ENCODE measurements at places on chromosomes 1 and 21. TPM values are rescaled to one million over a fixed set of nuclear protein-coding genes. Genes with fewer than 3 reads are reported as not detected.

GRCh38 chr1:48661726-48662463, 114.8 kb downstream of the BEND5 start:
- DNase-seq: no peak

DNA sequence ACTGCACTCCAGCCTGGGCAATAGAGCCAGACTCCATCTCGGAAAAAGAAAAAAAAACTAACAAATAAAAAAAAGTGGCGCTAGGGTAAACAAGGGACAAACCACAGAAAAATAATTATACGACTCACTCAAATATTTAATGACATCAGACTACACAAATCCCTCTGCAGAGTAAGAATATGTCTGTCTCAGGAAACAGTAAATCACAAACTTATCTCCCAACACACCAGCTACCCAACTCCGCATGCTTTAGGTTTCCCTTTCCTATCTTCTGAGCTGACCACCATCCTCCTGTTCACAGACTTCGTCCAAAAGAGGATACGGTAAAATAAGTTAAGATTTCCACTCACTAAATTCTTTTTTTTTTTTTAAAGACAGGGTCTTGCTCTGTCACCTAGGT, 16.2 kb downstream of the WDR47 start:
- no peak for DNase-seq

DNA sequence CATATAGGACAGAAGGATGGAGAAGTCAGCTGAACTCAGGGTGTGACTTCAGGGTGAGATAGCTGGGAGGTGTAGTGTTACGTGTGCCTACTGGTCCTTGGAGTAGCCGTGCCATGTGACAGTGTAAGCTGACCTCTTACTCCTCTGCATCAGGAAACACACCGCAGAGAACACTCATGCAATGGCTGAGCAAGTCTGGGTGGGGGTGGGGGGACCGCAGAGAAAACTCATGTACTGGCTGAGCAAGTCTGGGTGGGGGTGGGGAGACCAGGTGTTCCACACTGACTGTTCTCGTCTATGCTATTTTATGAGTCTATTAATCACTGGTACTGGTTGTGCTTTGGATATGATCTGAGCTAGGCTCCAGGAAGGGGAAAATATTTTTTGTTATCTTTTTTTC, 233.1 kb downstream of the PAPPA2 start:
- no peak for DNase-seq

The MROH7 gene
- total RNA-seq: 0.12 TPM

The ERRFI1 gene
- 1.2 TPM for total RNA-seq

DNA sequence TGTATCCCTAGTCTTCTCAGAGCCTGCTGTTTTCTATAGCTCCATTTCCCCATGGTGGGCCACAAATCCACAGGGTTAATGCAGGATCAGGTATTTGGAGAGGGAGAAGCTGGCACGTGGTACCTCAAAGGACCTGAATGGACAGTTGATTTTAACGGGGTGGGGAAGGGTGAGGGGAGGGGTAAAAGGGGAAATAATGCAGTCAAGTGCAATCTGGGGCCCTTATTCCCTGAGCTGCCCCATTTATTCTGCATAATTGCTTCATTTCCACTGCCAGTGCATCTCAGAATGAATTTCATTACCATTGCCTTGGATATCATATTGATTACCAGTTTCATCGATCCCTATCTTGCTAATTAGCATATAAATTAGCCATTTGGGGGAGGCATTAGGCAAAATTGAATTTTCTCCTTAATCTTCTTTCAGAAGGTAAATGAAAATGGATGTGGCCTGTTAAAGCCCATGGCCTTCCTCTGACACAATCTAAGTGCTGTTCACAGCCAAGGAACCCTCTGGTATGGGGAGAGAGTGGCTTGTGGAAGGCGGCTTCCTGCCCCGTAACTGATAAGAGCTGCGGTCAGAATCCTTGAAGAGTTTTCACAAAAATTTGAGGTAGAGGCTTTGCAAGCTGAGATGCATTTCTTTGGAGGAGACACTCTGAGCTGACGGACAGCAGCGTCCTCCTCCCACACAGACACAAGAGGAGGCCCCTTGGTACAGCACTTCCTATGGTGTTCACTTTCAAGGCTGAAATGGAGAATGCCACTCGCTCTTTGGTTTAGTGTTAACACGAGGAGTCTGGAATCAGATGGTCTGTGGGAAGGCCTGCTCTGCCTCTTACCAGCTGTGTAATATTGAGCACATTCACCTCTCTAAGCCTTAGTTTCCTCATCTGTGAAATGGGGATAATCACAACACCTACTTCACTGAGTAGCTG, 34.4 kb downstream of the PHC2 start:
- no peak for DNase-seq

The CACHD1 gene
- 3.3 TPM for total RNA-seq

The LYPLAL1 gene
- 25.8 TPM for total RNA-seq

DNA sequence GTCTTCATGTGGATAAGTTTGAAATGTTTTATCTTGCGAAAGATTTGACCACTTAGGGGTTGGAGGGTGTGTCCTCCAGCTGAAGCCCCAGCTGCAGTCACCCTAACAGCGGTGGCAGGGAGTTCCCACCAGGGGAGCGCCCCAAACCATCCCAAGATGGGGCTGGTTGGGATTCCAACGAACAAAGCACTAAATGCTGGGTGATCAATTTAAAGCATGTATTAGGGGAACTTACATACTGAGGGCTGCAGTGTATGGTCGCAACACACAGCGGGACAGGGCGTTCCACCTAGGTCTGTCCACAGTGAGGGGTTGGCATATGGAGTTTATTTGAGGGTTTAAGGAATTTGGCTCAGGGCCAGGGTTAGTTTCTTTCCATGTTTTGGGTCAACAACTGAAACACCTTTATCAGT, 26.3 kb downstream of the SLC37A1 start:
- no peak for DNase-seq

GRCh38 chr1:224683936-224684335, 67.8 kb downstream of the CNIH3 start:
- no peak for DNase-seq

DNA sequence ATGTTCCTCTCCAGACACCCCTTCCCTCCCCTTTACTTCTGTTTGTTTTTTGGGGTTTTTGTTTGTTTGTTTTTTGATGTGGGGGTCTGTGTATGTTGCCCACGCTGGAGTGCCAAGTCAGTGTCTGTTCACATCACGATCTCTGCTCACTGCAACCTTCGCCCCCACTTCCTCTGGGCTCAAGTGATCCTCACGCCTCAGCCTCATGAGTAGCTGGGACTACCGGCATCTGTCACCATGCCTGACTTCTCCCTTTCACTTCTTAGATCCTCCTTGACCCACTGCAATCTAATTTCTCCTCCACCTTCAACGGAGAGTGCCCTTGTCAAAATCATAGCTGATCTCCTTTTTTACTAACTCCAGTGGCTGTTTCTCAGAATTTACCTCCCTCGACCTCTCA, 100.7 kb upstream of the KIF26B start:
- DNase-seq: no peak

- no peak for DNase-seq
These were observed 48.1 kb downstream of the NGF start for GRCh38 chr1:115289940-115290339.

DNA sequence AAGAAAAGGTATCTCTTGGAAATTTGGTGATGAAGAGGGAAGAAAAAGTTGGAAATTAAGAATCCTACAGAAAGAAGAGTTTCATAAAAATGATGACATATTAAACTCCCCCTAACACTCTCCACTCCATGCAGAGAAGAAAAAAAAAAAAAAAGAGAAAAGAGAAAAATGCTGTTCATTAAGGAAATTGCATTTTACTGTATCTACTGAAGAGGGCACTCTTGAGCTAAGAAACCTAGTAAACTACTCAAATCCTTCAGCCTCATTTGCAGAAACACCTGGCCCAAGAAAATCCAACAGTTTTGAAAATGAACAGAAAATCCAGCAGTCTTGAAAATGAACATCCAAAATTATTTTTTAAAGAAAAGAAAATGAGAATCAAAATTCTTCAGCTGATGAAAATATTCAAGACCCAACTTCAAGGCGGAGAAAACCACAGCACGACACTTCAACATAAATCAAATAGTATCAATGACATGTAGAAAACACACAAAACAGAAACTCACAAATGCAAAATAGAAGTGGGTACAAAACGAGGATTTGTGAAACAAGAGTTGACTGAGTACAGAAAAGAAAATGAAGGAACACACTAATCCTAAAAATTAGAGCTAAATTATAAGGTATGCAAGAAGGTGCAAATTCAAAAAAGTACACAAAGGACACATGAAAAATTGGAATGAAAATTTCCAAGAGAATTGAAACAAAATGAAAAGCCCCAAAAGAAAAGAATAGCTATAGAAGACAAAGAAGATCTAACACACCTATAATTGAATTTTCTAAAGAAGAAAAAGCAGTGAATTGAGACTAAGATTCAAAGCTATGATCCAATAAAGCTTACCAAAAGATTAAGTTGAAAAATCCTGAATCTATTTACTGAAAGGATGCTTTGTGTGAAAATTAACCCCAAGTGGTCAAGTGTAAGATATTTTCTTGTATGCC, 73.2 kb upstream of the DNAJC6 start:
- no peak for DNase-seq

DNA sequence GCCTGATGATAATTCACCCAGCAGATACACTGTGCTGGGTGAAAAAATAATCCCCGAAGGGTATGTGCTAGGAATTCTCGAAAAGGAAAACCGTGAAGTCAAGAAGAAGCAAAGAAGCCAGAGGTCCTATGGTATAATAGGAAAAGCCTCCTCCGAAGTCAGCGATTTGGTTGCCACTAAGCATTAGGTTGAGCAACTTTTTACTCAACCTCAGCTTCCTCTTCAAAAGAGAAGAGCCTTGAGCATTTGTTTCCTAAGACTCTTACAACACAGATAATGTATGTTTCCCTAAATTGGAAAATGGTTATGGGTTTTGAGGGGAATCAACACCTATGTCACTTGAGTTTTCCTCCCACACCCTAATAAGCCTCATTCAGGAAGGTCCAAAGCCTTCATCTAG, 21.3 kb upstream of the MNDA start:
- DNase-seq: no peak

The ZNHIT6 gene
- total RNA-seq: 31.6 TPM

The SLC25A34 gene
- total RNA-seq: 0.94 TPM

The NUP210L gene
- total RNA-seq: 0.04 TPM

GRCh38 chr1:97621955-97622354, 298.9 kb downstream of the DPYD start:
- no peak for DNase-seq

DNA sequence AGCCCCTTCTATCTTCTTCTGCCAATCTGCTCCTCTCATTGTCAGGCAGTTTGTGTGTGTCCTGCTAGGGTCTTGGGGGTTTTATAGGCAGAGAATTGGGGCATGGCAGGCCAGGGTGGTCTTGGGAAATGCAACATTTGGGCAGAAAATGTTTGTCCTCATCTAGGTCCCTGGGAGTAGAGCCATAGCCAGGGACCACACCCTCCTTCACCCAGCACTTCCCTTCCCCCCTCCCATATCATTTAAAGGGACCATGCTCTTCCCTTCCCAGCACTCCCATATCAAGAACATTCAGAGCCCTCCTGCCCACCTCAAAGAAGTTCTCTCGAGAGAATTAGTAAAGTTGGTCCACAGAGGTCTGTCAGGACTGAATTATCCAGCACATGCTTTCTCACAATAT, 41.7 kb downstream of the ZNF697 start:
- no peak for DNase-seq

DNA sequence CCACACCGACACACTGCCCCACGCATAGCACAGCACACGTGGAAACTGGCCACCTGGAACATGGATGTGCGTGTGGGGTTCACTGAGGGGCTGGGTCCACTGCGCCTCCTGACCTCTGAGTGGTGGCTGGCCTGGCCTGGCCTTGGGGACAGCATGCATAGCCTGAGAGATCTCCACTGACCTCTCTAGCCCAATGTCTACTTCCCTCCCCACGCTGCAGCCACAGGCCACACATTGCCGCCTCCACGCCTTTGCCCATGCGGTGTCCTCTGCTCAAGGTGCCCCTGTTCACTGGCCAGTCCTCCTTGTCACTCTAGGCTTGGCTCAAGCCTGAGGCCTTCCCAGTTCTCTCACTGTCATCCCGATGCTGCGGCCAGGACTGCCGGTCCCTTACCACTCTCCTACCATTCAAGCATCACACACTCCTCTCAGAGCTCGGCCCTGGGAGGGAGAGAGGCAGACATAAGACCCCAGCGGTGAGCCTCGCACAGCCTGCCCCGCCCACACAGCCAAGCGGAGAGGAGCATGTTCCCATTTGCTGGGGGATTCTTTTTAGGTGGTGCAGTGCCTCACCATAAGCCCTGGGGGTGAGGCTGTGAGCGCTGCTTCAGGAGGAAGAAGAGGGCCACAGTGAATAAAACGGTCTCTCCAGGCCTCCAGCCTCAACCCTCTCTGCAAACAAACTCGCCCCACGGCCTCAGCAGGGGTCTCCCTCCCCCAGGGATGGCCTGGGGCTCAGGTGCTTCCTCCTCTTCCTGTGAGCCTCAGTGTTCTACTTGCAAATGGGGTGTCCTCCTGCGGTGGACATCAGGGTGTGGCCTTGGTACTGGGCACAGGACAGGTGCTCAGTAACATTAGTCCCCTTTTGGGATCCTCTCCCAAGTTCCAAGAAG, 80.8 kb downstream of the DMRTB1 start:
- no peak for DNase-seq

The GBP1 gene
- 141 TPM for total RNA-seq

GRCh38 chr1:175136246-175136645, 56.3 kb downstream of the KIAA0040 start:
- no peak for DNase-seq

The FAM72B gene
- total RNA-seq: 24.6 TPM
